ENCODE measurements at places on chromosomes 2 and 18. TPM values are rescaled to one million over a fixed set of nuclear protein-coding genes. Genes with fewer than 3 reads are reported as not detected.
A peak's percentile ranks its signal among the peaks of the same experiment; 100 is the strongest.

GRCh38 chr2:45651415-45652089, at the start of gene PRKCE:
Gene PRKCE (plus strand): TSS chr2:45651675.
- DNase-seq = peak; percentile 61

DNA sequence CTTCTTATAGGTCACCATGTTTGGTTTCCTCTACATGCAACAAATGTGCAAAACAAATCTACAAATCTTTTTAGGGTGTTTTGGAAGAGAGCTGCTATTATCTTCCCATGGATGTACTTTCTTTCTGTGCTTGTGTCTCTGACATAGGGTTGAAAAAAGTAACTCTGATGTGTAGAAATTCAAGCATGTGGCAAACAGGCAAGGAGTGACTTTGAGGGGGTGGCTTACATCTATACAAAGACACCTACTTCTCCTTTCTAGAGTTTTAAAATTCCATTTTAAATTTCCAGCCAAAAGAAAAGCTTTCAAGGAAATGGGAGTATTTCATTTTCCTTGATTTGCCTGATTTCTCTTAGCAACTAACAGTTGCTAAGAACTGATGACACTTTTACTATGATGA, 904.8 kb upstream of the CELF4 start:
- DNase-seq = no peak

- DNase-seq = no peak
Observed at GRCh38 chr2:23618265-23618664, 233.3 kb downstream of the KLHL29 start.

- no peak for DNase-seq
Observed at GRCh38 chr2:121130301-121130850, 154.6 kb downstream of the TFCP2L1 start.

The LGALSL gene
- total RNA-seq = 3.9 TPM

The POMC gene
- total RNA-seq = not detected

GRCh38 chr2:185676316-185676715, 62.3 kb upstream of the FSIP2 start:
- no peak for DNase-seq

DNA sequence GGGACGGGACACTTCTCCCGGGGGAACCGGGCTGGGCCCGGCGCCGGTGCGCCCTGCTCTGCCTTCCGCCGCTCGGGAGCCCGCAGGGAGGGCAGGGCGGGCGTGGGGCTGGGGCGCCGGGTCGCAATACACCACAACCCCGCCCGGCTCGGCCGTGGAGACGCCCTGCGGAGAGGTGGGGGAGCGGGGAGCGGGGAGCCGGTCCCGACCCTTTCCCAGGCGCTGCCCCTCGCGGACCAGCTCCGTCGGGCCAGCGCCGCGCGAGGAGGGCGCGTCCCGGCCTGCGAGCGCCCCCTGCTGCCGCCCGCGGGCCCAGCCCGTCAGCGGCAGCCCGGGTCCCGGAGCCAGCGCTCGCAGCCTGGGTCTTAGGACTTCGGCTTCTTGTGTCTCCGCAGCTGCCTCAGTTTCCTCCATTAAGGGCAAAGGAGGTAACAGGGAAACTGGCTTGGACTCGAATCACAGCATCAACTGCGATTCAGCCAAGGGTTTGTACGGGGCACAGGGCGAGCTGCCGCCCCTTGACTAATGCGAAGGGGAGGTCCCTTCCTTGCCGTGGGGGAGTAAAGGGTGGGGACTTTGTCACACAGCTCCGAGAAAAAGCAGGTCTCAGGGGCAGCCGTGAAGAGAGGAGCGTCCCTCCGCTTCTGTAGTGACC, 635 bp upstream of the ADRA2B start:
- DNase-seq = peak; percentile 28

All from SJSA1 (cell line).